Stimulated activated CD8-positive, alpha-beta memory T cell treated with anti-CD3 and anti-CD28 coated beads, Interleukin-15, amount 100 ng/mL, for 1 hour (primary cell): ENCODE measurements at places on chromosomes 4 and X.

- no peak for DNase-seq
Observed at GRCh38 chr4:184536065-184536880, 61.9 kb upstream of the IRF2 start.

GRCh38 chr4:126269106-126269505 lies 954.4 kb downstream of the FAT4 start:
- DNase-seq = no peak

DNA sequence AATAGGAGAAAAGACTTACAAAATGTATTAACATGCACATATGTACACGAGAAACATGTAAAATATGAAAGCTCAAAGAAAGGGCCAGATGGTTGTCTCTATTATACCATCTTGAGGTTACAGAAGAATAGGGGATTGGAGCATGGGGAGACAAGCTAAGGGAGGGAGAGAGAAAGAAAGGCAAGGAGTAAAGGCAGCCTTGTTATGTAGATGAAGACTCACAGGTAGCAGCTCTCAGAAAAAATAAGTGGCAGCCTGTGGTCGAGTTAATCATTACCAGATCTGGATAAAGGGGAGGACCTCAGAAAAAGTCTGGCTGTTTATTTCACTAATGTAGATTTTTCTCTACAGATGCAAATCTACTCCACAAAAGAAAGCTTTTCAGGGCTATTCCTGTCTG lies 26.6 kb upstream of the PPP1R2C start:
- DNase-seq = no peak

DNA sequence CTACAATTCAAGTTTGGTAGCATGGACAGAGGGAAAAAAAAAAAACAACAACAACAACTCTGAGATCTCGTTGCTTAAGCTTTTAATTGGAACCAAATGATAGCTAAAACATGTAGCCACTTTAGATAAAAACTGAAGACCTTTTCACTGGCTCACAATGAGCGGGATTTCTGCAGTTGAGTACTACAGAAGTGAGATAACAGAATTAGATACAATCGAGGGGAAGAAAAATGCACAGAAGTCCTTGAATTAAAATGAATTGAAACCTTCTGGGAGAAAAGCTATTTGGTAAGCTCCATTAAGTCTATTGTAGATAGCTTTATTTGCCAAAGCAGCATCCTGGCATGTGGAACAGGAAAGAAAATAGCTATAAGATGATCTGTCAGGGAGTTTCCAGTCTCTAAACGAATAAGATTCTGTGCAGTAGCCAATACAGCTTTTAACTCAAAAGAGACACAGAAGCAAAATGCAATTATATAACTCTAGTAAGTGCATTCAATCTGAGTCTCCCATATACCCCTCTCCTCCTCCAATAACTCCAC lies 248.5 kb downstream of the ENOX2 start:
- no peak for DNase-seq

DNA sequence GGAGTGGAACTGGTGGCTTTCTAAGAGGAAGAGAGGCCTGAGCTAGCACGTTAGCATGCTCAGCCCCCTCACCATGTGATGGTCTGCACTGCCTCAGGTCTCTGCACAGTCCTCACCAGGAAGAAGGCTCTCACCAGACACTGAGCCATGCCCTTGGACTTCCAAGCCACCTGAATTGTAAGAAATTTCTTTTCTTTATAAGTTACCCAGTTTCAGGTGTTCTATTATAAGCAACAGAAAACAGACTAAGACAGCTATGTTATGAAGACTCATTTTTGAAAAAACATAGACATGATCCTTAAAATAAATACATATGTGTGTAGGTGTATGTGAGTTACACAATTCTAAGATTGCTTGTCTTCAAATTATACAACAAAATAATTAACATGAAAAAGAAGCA lies 74.7 kb downstream of the CEP44 start:
- no peak for DNase-seq

DNA sequence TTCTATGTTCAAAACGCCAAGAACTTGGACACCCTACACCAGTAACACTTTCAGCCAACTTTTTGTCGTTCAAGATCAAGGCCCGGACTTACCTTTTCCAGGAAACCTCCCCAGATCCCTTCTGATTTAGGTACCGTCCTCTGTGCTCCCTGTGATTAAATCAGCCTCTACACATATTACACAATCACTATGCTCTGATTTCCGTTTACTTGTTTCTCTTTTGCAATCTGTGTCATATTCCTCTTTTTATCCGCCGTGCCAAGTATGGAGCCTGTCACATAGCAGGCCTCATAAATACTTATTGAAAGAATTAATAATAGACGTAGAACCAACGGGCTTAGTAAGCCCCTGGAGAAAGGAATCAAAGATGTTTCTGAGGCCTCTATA lies 722 bp upstream of the TMEM33 start:
- DNase-seq = no peak

DNA sequence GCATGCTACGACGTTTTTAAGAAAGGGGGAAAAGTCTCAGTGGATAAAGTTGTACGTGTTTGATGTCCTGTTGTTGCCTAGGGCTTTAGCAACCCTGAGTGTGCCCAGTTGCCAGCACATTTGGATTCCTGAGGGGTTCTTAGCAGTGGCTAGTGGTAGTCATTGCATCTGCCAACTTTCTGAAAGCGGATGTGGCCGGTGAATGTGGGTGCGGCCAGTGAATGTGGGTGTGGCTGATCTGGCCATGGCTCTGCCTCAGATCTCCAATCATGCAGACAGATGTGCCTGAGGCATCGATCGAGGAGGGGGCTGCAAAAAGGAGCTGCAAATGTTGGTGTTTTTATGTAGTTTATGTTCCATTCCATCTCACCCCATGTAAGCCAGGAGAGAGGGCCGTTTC lies 41.5 kb upstream of the FAT1 start:
- no peak for DNase-seq

DNA sequence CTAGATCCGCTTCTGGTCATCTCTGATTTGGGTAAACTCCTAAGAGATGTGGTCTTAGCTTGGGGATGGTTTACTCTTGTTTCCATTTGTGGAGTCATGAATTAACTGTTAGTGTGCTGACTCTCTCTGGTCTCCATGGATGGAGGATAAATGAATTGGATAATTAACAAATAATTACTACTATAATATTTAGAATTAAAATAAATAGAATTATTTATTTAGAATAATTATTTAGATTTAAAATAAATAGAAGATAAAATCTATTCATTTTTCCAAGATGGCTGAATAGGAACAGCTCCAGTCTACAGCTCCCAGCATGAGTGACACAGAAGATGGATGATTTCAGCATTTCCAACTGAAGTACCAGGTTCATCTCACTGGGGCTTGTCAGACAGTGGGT lies 1587.4 kb upstream of the AGA start:
- DNase-seq = no peak

- DNase-seq = no peak
Observed at GRCh38 chr4:109238746-109239145, 63.7 kb downstream of the COL25A1 start.

DNA sequence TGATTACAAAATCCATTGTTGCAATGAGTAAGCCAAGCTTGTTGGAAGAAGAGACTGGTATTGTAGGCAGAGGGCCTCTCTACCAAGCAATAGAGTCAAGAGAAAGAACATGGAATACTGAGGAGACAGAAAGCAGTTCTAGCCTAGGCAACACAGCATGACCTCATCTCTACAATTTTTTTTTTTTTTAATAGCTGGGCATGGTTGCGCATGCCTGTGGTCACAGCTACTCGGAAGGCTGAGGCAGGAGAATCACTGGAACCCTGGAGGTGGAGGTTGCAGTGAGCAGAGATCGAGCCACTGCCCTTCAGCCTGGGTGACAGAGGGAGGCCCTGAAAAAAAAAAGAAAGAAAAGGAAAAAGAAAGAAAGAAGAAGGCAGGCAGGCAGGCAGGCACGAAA lies 11.7 kb upstream of the ZBTB33 start:
- DNase-seq = no peak

DNA sequence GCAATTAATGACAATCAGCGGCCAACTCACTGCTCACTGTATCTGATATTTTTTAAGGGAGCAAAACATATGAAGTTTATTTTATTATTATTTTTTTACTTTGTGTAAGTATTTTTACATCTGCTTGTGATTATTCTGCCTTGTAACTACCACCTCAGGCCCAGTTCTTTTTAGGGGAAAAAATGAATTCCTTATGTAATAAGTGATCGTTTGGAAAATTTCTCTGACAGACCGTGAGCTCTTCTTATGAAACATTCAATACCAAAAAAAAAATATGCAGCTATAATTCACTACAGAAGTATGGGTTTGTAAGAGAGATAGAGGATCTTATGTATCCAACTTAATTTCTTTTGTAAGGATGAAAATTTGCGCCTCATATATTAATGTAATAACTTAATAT lies 33.5 kb upstream of the STOX2 start:
- no peak for DNase-seq

GRCh38 chr4:107740381-107740780 lies 20.3 kb upstream of the PAPSS1 start:
- no peak for DNase-seq

- no peak for DNase-seq
Observed at GRCh38 chrX:97743014-97743413, 859.3 kb downstream of the RPA4 start.

GRCh38 chr4:149102765-149103164 lies 660.6 kb upstream of the NR3C2 start:
- DNase-seq = no peak

GRCh38 chrX:65689377-65689776 lies 21.9 kb downstream of the MSN start:
- DNase-seq = no peak

DNA sequence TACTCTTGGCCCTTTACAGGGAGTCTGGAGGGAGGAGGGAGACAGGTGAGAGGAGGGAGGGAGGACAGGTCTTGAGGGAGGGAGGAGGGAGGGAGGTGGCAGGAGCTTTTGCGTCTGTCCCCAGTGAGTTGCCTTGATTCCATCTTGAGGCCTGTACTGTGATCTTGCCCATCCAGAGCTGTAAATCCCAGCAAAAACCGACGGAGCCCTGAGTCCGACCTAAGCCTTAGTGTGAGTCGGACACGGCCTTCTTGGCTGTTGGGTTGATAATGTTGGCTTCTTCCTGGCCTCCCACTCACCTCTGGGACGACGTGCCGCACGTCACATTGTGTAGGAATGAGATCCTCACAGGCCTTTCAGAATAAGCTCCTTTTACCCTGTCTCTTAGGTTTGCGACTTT lies 72.5 kb downstream of the RGS12 start:
- DNase-seq = no peak

DNA sequence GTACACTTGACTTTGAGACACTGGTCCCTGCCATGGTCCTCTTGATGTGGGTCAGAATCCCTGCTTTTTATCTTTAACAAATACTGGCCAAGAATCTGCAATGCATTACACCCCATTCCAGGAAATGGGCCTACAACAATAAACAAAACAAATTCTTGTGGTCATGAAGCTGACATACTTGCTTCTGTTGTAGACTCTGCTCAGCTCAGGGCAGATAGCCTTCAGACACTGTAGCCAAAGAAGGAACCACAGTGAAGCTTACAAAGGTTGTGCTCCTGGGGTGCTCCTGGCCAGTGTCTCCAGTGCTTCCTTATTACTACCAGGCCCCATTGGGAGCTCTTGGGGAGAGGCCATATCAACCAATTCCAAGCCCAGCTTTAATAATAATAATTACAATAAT lies 21.8 kb downstream of the KIAA1210 start:
- no peak for DNase-seq

- DNase-seq = no peak
Observed at GRCh38 chr4:104206784-104207183, 287.9 kb downstream of the CXXC4 start.

GRCh38 chrX:154074199-154074598 lies 23.3 kb downstream of the MECP2 start:
- no peak for DNase-seq

GRCh38 chr4:108213723-108214122 lies 45.0 kb upstream of the LEF1 start:
- DNase-seq = no peak

- no peak for DNase-seq
Observed at GRCh38 chrX:124720532-124720931, 374.2 kb downstream of the SH2D1A start.

DNA sequence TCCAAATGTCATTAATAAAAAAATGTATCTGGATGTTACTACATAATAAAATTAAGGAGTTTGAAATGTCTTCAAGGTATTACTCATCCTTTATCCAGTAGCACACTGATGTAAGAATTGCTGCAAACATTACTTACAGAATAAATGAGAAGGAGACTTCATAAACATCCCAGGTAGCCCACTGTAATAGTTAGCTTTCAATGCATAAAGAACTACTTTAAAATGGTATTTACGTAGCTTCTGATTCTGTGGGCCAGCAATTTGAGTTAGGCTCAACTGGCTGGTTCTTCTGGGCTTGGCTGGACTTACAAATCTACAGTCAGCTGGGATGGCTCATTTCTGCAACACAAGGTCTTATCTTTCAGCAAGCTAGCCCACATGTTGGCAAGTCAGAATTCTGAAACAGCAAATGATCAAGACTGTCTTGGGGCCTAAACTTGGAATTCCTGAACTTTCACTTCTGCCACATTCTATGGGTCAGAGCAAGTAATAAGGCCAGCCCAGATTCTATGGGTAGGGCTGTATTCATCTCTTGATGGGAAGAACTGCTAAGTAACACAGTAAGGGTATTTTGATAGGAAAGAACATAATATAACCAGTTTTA lies 522.5 kb downstream of the IQCM start:
- DNase-seq = no peak

DNA sequence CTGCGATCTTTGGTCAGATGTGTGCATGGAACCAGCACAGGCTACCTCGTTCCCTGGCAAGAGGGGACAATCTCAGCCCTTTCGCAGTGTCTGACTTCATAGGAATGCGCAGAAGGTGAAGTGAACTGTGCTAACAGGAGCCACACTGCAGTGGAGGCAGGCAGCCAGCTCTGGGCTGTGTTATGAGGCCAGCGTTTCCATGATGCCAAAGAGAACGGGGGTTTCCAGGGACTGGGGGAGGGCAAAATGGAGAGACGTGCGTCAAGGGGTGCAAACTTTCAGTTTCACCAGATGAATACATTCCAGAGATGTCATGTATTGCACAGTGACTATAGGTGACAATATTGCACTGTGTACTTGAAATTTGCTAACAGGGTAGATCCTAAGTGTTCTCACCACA lies 30.4 kb downstream of the CLDN34 start:
- no peak for DNase-seq

GRCh38 chr4:84697159-84697558 lies 114.2 kb downstream of the CDS1 start:
- DNase-seq = no peak

- no peak for DNase-seq
Observed at GRCh38 chr4:56859841-56860240, 38.3 kb upstream of the SPINK2 start.

- no peak for DNase-seq
Observed at GRCh38 chrX:40468033-40468846, 112.5 kb upstream of the ATP6AP2 start.

- no peak for DNase-seq
Observed at GRCh38 chr4:1857931-1858330, 2.0 kb upstream of the LETM1 start.

- DNase-seq = no peak
Observed at GRCh38 chr4:47577779-47578553, 92.9 kb downstream of the ATP10D start.

- DNase-seq = no peak
Observed at GRCh38 chr4:142856576-142856975, 10.5 kb upstream of the INPP4B start.

GRCh38 chr4:77196866-77197265 lies 39.9 kb downstream of the CCNG2 start:
- no peak for DNase-seq
